ENCODE measurements at places on chromosomes 3 and 15. TPM values are rescaled to one million over a fixed set of nuclear protein-coding genes. Genes with fewer than 3 reads are reported as not detected.

DNA sequence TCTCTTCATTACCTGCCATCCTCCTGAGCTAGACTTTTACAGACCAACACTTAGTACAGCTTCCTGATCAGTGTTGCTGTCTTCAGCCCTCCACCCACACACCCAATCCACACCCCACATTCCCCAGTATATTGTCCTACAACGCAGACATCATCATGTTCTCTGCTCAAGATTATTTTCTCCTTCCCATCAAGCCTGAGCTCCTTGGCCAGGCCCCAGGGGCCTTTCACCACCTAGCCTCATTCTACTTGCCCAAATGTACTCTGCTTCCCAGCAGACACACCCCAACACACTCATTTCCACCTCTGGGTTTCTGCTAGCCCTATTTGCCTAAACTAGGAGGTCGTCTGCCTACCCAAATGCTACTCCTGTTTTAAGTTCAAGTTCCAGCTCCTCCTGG lies 37.0 kb downstream of the DAPK2 start:
- DNase-seq = no peak

GRCh38 chr3:169465417-169465816 lies 198.1 kb downstream of the MECOM start:
- no peak for DNase-seq

DNA sequence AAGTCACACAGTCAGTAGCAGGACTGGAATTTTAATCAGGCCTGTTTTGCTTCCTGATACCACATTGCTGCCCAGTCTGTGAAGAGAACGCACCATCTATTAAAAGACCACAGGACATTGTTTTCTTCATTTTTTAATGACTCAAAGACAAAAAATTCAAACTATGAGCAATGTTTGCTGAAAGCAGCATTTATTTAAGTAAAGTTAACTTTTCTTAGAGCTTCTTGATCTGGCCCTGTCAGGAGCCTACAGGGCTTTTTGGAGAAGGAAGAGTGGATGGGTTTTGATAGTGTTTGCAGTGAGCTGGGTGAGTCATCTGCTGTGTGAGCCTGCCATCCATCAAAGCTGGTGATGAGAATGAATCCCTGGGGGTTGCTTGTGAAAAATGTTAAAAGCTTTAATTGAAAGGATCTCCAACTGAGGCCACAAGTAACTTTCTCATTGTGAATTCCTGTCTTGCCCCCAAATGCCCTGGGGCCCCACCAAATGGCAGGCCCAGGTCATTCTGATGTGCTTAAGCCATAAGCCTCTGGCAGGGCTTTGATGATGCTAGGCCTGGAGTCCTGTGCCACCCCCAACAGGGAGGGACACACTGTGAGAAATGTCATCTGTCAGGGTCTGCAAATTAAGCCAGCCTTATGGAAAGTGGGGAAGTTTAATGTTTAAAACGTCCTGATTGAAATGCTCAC lies 136.2 kb upstream of the PFN2 start:
- no peak for DNase-seq

GRCh38 chr15:48025118-48025517 lies 95.7 kb upstream of the SLC24A5 start:
- DNase-seq = no peak

CPEB1 gene
- total RNA-seq = 1.2 TPM

MAPKAPK3 gene
- 225 TPM for total RNA-seq
